ENCODE measurements at places on chromosomes 2 and 18.

GRCh38 chr2:44573996-44574395 is 212.2 kb downstream of the CAMKMT start:
- no peak for DNase-seq

- DNase-seq: no peak
These were observed 45.9 kb downstream of the ZEB2 start for GRCh38 chr2:144474017-144474416.

GRCh38 chr2:182717416-182717815 is 1.4 kb downstream of the DNAJC10 start:
- no peak for DNase-seq

DNA sequence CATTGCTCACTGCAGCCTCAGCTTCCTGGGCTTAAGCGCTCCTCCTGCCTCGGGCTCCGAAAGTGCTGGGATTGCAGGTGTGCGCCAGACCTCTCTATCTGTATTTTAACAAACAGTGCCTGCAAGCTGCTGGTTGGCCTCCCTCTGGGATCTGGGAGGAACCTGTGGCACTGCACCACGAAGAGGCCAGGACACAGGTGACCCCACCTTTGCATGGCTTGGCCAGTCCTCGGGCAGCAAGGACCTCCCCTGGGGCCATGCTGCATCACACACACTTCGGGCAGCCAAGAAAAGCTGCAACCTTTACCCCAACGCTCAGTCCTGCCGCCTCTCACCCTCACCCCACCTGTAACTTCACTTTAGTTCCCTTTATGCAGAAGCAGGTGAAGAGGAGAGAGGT is 70.0 kb downstream of the PXDN start:
- DNase-seq: no peak
